ENCODE measurements at places on chromosomes 11 and 22.

GRCh38 chr11:101445761-101446160, 138.0 kb downstream of the TRPC6 start:
- DNase-seq: no peak

DNA sequence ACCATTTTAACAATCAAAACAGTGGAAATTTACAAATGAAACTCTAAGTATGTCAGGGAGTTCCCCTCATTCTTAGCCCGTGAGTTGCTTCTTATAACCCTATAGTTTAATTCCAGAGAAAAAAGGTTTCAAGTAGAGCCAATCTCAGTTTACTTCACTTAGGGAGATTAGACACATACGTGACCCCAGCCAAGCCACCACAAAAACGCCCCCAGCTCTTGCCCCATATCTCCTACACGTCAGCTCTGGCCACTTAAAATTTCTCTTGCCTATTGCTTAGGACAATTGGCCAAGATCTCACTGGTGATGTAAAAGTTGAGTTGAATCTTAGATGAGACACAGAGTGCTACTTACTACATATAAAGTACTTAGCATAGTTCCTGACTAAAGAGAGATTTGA, 166.4 kb downstream of the ETS1 start:
- no peak for DNase-seq

DNA sequence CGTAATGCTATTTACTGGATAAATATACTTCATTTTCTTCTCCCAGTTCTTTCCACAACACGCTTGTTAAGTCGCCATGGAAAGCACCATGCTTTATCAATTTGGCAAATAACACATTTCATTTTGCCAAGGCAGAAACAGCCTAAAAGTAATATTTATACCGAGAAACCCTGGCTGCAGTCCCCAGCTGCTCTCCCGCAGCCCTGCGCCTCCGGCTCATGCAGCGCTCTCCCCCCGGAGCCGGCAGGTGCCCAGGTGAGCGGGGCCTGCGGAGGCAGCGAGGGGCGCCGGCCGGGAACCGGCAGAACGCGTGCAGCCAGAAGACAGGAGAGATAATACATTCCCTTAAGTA, 681 bp upstream of the ARHGEF12 start:
- no peak for DNase-seq

- DNase-seq: no peak
Observed at GRCh38 chr11:34976496-34977088, 60.2 kb downstream of the PDHX start.

DNA sequence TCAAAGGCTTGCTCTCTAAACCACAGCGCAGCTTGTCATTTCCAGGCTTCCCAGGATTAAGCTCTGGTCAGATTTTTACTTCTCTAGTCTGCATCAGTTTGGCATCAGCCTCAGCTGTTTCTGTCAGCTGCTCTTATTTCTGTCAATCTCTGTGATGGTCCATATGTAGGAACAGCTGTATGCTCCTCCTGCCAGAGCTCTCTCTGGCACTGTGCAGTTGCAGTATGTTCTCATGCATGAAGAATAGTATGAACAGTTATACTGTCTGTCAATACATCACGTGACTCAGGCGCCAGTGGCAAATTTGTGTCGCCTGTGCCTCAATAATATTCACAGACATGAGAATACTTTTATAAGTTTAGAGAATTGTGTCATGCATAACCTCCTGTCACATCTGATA, 6.7 kb downstream of the OR6M1 start:
- DNase-seq: no peak

DNA sequence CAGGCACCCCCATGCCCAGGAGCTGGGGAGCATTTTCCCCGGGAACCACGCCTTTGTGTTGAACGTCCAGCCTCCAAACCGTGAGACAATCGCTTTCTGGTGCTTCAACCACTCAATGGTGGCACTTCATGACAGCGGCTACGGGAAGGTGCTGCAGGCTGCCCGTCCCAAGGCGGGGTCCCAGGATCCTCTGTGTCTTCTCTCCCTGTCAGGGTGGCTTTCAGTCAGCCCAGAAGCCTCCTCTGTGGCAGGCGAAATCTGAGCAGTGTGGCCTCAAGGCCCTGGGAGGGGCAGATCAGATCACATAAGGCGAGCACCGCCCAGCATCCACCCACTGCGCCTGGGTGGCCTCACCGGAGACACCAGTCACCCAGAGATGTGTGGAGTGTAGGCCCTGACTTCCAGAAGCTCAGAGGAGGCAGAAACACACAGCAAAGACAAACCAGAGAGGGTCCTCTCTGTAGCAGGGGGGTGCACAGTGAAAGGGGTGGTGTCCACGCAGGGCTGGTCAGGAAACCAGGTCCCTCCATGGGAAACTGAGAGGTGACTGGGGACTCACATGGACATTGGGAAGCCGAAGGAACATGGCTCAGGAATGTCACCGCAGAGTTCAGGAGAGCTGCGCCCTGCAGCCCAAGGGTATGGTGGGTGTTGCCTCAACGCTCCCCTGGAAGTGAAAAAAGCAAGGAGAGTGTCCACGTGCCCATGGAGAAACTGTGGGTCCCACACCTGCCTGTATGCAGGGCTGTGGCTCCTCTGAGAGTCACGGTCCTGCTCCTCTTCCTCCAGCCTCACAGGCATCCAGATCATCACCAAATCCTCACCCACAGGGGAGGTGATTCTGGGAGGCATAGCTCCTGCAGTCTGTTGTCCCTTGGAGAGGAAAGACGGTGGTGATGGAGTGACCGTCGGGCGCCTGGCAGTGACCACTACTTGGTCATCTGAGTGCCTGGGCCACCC, 1420.7 kb downstream of the TBC1D22A start:
- no peak for DNase-seq

DNA sequence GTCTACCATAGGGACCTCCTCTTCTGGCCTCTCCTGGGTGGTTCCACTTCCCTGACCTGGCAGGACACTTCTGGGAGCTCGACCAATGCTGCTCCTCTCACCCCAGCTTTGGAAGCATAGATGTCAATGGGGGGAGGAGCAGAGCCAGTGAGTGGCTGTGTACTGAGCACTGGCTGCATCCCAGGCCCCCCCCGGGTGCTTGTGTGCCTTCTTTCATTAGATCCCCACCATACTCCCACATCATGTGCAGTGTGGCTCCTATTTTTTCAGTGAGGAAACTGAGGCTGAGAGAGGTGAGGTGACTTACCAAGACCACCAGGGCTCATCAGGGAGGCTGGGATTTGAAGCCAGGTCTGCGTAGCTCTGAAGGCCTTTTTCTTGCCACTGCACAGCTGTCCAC, 44.3 kb downstream of the LRRC32 start:
- DNase-seq: no peak

GRCh38 chr11:57322256-57323166, 2.2 kb downstream of the TNKS1BP1 start:
- DNase-seq: peak; percentile 27

DNA sequence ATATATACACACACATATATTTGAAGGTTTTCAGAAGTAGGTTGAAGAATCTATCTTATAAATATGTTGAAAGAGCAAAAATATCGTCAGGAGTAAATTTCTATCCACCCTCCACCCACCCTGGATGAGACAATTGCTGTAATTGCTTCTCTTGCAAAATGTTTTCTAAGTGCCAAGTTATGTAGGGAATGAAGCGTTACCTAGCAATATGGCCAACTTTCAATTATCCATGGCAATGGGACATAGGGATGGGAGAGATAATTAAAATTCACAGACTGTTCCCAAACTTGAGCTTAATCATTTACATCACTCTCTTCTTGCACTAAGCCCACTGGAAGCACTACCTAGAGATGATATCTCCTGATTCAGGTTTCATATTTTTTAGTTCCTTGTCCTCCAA, 806.2 kb upstream of the RAG2 start:
- no peak for DNase-seq

GRCh38 chr22:50305393-50305922, 2.0 kb downstream of the PLXNB2 start:
- no peak for DNase-seq
